ENCODE measurements at places on chromosomes 5 and 9.

GRCh38 chr9:133584559-133585476 lies 24.4 kb downstream of the FAM163B start:
- no peak for DNase-seq
- no peaks in the 10 kb centered on the region for H3K36me3 ChIP-seq
- peaks cover 27% of the 10 kb centered on the region for H3K4me1 ChIP-seq
- peaks cover 20% of the 10 kb centered on the region for H3K27me3 ChIP-seq

DNA sequence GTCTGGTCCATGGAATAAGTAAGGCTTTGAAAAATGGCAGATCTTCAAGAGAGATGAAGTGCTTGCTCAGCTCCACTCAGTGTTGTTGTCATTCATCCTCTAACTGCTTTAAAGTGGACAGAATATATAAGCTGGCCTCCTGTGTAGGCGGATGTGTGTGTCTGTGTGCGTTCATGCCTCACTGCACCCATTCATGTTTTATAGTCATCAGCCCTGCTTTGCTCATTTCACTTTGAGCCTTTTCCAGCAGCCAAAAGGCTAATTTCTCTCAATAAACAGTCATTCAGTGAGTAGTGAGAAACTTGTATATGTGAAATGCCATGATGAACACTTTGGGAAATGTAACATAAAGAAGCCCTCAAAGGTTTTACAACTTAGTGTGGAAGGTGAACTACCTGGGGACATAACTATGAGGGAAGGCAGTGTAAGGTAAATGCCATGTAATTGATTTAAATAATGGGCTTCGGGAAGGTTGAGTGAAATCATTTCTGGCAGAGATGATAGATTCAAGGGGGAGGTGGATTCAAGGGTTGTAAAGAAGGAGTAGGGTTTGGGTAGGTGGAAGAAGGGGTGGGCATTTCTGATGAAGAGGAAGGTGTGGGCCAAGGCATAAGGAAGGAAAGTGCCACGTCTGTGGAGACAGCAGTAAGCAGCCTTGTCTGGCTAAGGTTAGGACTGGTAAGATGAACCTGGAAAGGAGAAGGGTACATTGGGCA lies 15.7 kb downstream of the TTC23L start:
- no peak for DNase-seq
- H3K27me3 ChIP-seq = no peaks in the 10 kb centered on the region
- H3K27ac ChIP-seq = no peak overlapping the region
- H3K4me1 ChIP-seq = peaks cover 20% of the 10 kb centered on the region
- no peak overlapping the region for H3K4me3 ChIP-seq

- no peak overlapping the region for H3K27ac ChIP-seq
- H3K4me1 ChIP-seq = no peaks in the 10 kb centered on the region
- no peak for DNase-seq
- H3K36me3 ChIP-seq = no peaks in the 10 kb centered on the region
These were observed 133.7 kb downstream of the DIRAS2 start for GRCh38 chr9:90508940-90509339.

GRCh38 chr5:98813755-98814154 lies 40.3 kb downstream of the RGMB start:
- H3K36me3 ChIP-seq = no peaks in the 10 kb centered on the region
- no peaks in the 10 kb centered on the region for H3K4me1 ChIP-seq
- DNase-seq = no peak

GRCh38 chr5:119273391-119273839 lies 82.4 kb upstream of the TNFAIP8 start:
- no peaks in the 10 kb centered on the region for H3K36me3 ChIP-seq
- peak overlapping the region; percentile 9 for H3K27ac ChIP-seq
- no peaks in the 10 kb centered on the region for H3K27me3 ChIP-seq
- H3K4me3 ChIP-seq = peak overlapping the region; percentile 25
- DNase-seq = no peak
- peaks cover 64% of the 10 kb centered on the region for H3K4me1 ChIP-seq

DNA sequence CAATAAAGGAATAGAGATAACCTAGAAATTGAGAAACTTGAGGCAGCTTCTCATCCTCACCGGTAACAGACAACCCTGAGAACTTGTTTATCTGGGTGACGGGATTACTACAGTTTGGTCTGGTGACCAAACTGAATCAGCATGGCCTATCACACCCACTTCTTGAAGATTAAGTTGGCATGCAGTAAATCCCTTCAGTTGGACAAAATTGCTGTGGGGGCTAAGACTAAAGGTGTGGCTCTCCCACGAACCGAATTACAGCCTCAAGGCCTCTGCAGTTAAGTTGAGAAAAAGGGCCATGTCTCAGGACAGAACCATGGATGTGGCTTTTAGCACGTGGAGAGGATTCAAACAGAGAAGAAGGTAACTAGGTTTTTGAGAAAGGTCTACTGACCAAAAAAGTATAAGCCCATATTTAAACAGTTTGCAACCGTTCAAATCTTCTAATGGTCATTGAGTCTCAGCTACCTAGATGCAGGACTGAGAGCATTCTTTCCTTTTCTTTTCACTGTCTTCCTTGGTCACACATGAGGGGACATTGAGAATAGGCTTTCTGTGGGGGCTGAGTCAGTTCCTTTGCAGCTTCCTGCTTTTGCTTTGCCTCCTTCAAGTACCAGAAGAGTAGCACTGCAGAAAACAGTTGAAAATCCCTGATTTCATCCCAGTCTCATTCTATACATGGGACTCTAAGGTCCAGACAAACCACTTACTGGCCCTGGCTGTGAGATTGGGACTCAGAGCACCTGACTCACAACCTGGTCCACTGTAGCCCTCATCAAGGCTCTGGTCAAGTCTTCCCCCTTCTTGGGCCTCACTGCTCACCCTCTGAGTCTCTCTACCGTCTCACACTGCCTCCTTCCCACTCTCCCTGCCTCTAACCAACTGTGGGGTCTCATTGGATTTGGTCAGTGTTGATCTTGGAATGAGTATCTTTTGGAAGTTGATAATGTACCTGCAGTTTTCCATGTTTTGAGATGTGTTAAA lies 30.9 kb downstream of the PDE6A start:
- peaks cover 22% of the 10 kb centered on the region for H3K4me1 ChIP-seq
- no peak overlapping the region for H3K4me3 ChIP-seq
- H3K36me3 ChIP-seq = no peaks in the 10 kb centered on the region
- H3K27ac ChIP-seq = no peak overlapping the region

DNA sequence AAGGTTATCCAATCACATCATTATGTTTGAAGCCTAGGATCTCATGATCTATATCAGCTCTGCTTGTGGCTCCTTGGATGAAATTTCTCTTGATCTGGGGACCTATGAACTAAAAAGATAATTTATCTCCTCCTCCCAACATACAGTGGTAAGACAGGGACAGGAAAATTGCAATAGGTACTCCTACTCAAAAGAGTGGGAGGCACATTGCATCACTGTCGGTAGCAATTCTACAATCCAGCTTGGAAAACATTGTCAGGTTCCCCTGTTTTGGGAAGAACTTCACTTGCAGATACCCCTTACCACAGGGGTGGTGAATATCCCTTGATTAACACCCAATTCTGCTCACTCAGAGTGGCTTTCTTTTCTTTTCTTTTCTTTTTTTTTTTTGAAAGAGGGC lies 107.7 kb downstream of the HSPA4 start:
- no peaks in the 10 kb centered on the region for H3K36me3 ChIP-seq
- no peak overlapping the region for H3K4me3 ChIP-seq
- no peaks in the 10 kb centered on the region for H3K4me1 ChIP-seq

GRCh38 chr9:34377404-34377746 lies 677 bp upstream of the MYORG start:
- no peaks in the 10 kb centered on the region for H3K27me3 ChIP-seq
- DNase-seq = no peak
- H3K27ac ChIP-seq = peak overlapping the region; percentile 59
- peak overlapping the region; percentile 79 for H3K4me3 ChIP-seq

GRCh38 chr9:123432331-123433236 lies 76.6 kb downstream of the CRB2 start:
- peaks cover 3% of the 10 kb centered on the region for H3K36me3 ChIP-seq
- no peak for DNase-seq
- no peaks in the 10 kb centered on the region for H3K4me1 ChIP-seq
- H3K27ac ChIP-seq = no peak overlapping the region

DNA sequence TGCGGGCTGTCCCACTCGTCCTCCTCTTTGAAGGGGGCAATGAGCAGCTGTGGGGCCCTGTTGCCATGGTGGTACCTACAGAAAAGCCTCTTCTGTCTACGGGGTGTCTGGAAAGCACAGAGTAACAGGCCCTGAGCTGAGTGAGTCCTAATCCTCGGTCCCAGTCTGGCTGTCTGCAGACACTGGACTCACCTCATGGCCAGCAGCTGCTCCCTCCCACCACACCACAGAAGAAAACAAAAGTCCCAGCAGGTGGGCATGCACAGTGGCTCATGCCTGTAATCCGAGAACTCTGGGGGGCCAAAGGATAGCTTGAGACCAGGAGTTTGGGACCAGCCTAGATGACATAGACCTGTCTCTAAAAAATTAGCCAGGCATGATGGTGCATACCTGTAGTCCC lies 19.9 kb downstream of the P4HA2 start:
- no peak overlapping the region for H3K4me3 ChIP-seq
- no peaks in the 10 kb centered on the region for H3K27me3 ChIP-seq
- H3K4me1 ChIP-seq = peaks cover 25% of the 10 kb centered on the region
- DNase-seq = no peak

- H3K4me1 ChIP-seq = no peaks in the 10 kb centered on the region
- no peak for DNase-seq
- H3K27me3 ChIP-seq = no peaks in the 10 kb centered on the region
- no peak overlapping the region for H3K4me3 ChIP-seq
- H3K27ac ChIP-seq = no peak overlapping the region
These were observed 476.4 kb downstream of the ISL1 start for GRCh38 chr5:51859624-51860023.

GRCh38 chr5:124628721-124629596 lies 117.5 kb downstream of the ZNF608 start:
- DNase-seq = no peak
- H3K27me3 ChIP-seq = no peaks in the 10 kb centered on the region
- H3K27ac ChIP-seq = no peak overlapping the region
- H3K4me1 ChIP-seq = peaks cover 6% of the 10 kb centered on the region

- no peak overlapping the region for H3K27ac ChIP-seq
- H3K27me3 ChIP-seq = no peaks in the 10 kb centered on the region
- H3K4me3 ChIP-seq = no peak overlapping the region
- no peaks in the 10 kb centered on the region for H3K4me1 ChIP-seq
- H3K36me3 ChIP-seq = no peaks in the 10 kb centered on the region
- no peak for DNase-seq
These were observed 137.7 kb downstream of the CNTLN start for GRCh38 chr9:17272536-17272935.

DNA sequence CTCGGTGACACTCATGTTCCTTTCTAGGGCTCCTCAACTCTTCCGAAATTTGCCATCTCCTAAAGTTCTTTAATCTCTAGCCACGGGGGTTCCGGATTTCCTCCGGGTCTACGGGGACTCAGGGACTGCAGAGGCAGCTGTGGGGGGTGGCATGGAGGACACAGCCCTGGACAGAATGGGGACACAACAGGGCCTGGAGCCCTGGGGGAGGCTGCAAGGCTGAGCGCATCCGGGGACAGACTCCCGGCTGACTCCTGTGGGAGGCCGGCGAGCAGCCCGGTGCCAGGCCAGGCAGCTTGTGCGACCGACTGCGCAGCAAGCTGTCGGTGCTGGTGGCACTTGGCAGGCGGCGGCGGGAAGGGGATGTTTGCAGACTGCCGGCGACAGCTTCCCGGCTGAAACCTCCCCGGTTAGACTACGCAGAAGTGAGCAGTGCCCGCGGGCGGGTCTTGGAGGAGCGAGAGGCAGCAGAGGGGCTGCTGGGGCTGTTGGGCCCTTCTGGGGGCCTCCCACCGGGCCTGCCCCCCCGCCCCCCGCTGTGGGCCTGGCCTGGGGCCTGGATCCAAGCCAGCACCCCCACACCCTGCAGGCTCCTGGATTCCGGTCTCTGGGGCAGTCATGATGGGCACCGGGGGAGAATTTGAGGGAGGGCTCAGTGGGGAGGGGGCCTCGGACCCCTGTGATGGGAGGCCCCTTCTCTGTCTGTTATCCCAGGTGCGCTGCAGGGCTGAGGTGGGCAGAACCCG lies 28.7 kb upstream of the UBAC1 start:
- peak overlapping the region; percentile 24 for H3K4me3 ChIP-seq
- peaks cover 13% of the 10 kb centered on the region for H3K4me1 ChIP-seq
- DNase-seq = no peak
- H3K27ac ChIP-seq = no peak overlapping the region
- no peaks in the 10 kb centered on the region for H3K36me3 ChIP-seq

- no peaks in the 10 kb centered on the region for H3K36me3 ChIP-seq
- DNase-seq = no peak
- no peaks in the 10 kb centered on the region for H3K4me1 ChIP-seq
- H3K4me3 ChIP-seq = no peak overlapping the region
- no peaks in the 10 kb centered on the region for H3K27me3 ChIP-seq
These were observed 98.3 kb downstream of the F2RL2 start for GRCh38 chr5:76524868-76525267.

DNA sequence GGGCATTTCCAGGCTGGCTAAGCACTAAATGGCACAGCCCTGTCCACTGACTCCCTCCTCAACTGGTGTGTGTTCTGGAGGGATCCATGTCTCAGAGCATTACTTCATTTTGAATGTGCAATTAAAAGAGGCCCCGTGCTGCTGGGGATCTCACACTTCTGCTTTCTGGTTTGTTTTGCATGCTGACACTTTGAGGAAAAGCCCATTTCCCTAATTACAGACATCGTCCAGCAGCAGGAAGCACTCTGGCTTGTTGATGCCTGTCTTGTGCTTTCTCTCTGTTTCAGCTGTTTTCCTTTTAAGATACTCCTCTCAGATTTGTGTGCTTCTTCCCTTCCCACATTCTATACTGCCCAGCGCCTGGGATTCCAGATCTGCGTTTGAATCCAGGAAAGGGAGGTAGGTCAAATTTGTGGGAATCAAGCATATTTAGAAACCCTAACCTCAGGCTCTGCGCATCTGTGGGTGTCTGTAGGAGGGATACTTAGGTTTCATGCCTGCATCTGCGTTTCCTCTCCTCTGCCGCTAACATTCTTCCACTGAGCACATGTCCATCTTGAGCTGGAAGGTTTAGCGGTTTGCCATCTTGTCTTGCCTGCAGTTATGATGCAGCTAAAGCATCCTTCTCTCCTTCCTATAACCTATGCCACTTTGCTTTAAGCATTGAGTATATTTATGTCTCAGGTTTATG lies 25.7 kb downstream of the SYK start:
- H3K4me3 ChIP-seq = no peak overlapping the region
- no peak overlapping the region for H3K27ac ChIP-seq
- H3K36me3 ChIP-seq = no peaks in the 10 kb centered on the region
- H3K4me1 ChIP-seq = no peaks in the 10 kb centered on the region
- DNase-seq = no peak
- no peaks in the 10 kb centered on the region for H3K27me3 ChIP-seq

- DNase-seq = no peak
- H3K27ac ChIP-seq = no peak overlapping the region
- no peaks in the 10 kb centered on the region for H3K27me3 ChIP-seq
- no peaks in the 10 kb centered on the region for H3K4me1 ChIP-seq
- no peak overlapping the region for H3K4me3 ChIP-seq
These were observed 1885.7 kb upstream of the NUDT12 start for GRCh38 chr5:105448271-105448670.

DNA sequence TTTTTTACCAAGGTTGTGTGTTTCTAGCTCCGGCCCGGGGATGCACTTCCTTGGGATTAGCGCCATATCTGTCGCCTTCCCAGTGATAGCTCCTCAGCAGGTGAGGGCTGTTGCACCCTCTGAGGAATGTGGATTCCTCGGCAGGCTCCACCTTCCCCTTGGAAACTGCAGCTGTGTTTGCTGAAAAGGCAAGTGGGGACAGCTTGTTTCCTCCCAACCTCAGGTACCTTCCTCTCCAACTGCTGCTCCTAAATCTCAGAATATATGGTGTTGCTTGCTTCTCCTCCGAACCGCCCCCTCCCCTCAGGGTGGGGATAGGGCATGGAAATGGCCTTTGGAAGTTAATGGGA lies 1.3 kb downstream of the SLC1A1 start:
- H3K27ac ChIP-seq = no peak overlapping the region
- H3K4me3 ChIP-seq = peak overlapping the region; percentile 88
- no peaks in the 10 kb centered on the region for H3K36me3 ChIP-seq
- DNase-seq = no peak
- peaks cover 11% of the 10 kb centered on the region for H3K4me1 ChIP-seq

Data from thoracic aorta (tissue), 2 donors.